ENCODE measurements at places on chromosomes 4 and X. TPM values are rescaled to one million over a fixed set of nuclear protein-coding genes. Genes with fewer than 3 reads are reported as not detected.

Gene UGT2A3
- not detected for total RNA-seq

Gene MAGEA1
- total RNA-seq: not detected

Gene MTMR8
- 4.8 TPM for total RNA-seq

Gene GC
- not detected for total RNA-seq

DNA sequence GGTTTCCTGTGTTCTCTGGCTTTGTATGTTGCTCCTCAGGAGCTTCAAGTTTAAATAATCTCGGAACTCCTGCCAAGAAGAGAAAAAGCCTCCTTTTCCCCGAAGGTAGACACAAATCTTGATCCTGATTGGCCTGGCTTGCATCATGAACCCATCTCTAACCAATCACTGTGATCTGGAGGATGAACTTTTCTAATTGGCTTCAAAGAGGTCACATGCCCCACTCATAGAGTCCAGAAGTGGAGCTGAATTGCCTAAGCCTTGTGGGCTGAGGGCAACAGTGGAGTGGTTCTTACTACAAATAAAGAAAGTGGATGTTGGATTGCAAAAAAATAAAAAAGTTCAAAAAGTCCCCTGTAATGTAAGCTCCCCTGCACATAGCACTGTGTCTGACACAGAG, 245.9 kb downstream of the MID1IP1 start:
- no peak for DNase-seq

- DNase-seq: no peak
Measured at GRCh38 chr4:56874166-56874565, 33.5 kb upstream of the REST start.

DNA sequence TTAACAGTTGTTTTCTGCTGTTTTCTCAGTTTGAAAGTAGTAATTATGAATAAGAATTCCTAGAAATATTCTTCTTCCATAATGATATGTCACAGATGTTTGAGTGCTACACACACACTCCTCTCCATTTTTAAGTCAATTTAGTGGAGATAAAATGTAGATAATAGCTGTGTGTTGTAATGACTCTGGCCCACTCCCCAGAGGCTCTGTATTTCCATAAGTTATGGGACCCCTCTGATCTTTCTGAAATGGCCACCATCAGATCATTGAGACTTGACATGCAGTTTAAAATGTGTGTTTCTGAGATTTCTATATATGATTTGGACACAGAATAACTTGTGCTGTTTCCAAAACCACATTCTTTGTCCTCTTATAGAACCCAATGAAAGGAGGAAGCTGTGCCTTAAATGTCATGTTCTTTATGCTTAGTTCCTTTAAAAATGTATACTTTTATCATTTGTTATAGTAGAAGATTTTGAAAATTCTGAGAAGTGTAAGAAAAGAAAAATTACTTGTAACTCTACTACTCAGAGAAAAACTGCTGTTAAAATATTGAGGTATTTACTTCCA, 46.4 kb downstream of the GAB1 start:
- no peak for DNase-seq

GRCh38 chr4:59570860-59571476, 1629.2 kb upstream of the ADGRL3 start:
- no peak for DNase-seq

GRCh38 chrX:153226344-153227185, 47.5 kb downstream of the MAGEA1 start:
- no peak for DNase-seq

Data from activated CD8-positive, alpha-beta T cell treated with anti-CD3 and anti-CD28 coated beads, Interleukin-2, amount 10 ng/mL, durations not matched to agents 7 days and 5 days (primary cell).